ENCODE measurements at places on chromosomes 5 and 9.

DNA sequence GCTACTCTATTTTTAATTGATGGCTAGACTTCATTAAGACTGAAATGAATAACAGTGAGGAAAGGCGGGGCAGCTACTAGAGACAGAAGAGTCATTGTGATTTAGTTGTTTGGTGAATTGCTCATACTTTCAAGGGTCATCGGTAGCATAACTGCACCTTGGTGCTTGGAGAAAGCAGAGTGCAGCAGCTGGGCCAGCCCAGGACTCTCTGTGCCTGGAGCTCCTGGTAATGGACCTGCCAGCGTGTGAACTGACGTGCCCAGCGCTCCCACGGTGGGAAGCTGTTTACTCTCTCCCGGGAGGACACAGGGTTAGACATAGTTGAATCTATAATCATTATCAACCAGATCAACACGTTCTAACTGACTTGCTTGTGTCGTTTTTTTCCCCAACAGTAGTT, 42.9 kb downstream of the LURAP1L start:
- peak; percentile 85 for DNase-seq

- no peak for DNase-seq
These were observed 39.2 kb upstream of the ELOVL7 start for GRCh38 chr5:60883229-60883628.

- no peak for DNase-seq
These were observed 211.1 kb downstream of the DTWD2 start for GRCh38 chr5:118777189-118777736.

DNA sequence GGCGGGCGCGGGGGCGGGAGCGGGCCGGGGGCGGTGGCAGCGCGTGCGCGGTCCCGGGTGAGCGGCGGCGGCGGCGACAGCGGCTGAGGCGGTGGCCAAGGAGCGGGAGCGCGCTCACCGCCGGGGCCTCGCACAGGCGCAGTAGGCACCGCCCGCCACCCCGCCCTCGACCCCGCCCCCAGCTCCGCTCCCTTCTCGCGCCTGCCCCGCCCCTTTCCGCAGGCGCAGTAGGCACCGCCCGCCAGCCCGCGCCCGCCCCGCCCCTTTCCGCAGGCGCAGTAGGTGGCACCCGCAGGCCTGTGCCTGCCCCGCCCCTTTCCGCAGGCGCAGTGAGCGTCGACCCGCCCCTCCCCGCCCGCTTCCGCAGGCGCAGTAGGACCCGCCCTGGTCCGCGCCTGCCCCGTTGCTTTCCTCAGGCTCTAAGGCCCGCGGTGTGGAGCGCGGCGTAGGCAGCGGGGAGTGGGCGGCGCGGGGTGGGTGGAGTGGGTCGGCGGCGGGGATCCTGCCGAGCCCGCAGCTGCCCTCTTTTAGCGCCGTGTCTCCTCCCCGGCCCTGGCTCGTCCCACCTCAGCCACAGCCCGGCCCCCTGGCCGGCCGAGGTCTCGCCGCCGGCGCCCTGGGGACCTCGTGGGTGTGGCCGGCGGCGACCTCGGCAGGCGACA, at the start of gene CAMSAP1:
Gene CAMSAP1, minus strand, starts transcription at position 116 of the 662 bp plus-strand sequence. CDS start 387 bp downstream, outside the sequence.
- DNase-seq: no peak

DNA sequence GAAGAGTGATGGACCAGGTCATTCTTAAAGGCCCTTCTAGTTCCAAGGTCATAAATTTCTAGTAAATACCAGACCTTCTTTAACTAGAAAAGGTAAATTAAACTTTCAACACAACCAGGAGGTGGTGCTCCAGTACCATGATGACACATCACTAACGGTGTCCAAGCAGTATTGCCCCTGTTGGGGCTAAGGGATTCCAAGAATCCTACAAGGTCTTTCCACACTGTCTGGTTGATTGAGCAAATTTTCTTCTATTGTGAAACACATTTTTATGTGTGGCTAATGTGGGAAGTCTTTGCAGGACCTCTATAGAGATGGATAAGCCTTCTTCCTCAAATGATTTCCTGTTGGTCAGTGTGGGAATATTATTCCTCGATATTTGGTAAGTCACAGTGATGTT, 459.6 kb upstream of the PAPPA start:
- peak; percentile 57 for DNase-seq

DNA sequence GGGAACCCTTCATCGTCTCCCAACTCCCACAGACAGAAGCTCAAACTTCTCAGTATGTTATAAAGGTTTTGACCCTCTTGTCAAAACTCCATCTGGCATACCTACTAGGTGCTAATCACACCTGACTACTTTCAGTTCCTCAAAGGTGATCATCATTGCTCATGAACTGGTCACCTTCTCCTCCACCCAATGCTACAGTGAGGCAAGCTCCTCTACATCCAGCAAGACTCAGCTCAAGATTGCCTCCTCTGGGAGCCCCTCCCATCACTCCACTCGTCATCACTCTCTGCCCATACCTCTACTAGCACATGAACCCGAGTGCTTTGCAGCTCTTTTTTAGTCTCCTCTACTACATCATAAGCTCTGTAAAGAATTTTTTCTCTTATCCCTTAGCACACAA, 102.4 kb downstream of the LPAR1 start:
- no peak for DNase-seq

- no peak for DNase-seq
These were observed 6.9 kb upstream of the GRPEL2 start for GRCh38 chr5:149338364-149338763.

GRCh38 chr9:121323449-121324151, 46.5 kb downstream of the STOM start:
- DNase-seq: no peak

DNA sequence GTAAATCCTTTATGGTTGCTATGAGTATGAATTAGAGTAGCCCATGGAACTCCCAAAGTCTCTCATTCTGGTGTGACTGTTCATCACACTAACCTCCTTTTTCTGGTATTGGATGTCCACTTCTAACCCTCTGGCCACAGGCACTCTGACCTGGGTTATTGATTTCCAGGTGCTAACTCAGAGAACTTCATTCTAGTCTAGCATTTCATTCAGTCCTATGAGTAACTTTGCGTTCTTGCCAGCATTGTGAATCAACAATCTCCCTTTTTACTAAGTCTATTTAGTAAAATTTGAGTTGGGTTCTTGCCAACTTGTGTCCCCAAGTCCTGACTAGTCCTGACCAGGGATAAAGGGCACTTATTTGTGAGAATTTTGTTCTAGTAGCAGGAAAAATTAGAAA, 103.5 kb downstream of the SNX18 start:
- no peak for DNase-seq

DNA sequence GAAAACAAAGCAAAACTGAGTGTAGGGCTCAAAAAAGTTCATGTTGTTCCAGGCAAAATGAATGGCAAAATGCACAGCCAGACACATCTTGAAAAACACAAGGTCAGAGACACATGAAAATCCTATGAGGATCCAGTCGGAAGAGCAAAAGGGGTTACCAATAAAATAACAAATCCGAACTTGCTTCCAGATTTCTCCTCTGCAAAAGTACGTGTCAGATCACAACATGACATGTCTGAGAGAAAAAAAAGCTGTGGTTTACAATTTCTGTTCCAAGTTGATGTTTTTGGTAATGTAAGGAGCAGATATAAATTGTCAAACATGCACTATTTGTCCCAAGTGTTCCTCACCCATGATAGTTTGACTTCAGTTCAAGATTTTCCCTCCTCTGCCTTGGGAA, 15.9 kb upstream of the ADAMTS16 start:
- no peak for DNase-seq

DNA sequence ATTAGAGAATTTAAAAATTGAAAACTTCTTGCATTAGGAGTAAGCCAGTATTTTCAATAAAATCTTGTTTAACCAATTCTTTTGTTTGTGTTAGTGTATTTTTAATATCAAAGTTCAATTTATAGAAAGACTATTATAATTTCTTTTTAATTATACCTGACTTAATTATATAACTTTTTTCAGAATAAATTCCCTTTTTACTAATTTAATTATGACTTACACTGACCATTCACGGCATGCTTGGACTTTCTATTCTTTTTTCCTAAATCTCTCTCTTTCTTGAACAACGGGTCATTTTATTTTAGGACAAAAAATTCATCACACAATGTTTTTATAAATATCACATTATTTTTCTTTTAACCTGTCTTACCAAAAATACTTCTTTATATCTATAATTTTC, 555.3 kb upstream of the PTGER4 start:
- no peak for DNase-seq

GRCh38 chr5:107319901-107320300, 350.8 kb downstream of the EFNA5 start:
- DNase-seq: no peak

GRCh38 chr9:98391867-98392266, 136.4 kb upstream of the TBC1D2 start:
- no peak for DNase-seq

GRCh38 chr5:151053796-151054462, 26.9 kb downstream of the TNIP1 start:
- no peak for DNase-seq

- no peak for DNase-seq
These were observed 26.6 kb upstream of the CRB2 start for GRCh38 chr9:123329329-123329955.

DNA sequence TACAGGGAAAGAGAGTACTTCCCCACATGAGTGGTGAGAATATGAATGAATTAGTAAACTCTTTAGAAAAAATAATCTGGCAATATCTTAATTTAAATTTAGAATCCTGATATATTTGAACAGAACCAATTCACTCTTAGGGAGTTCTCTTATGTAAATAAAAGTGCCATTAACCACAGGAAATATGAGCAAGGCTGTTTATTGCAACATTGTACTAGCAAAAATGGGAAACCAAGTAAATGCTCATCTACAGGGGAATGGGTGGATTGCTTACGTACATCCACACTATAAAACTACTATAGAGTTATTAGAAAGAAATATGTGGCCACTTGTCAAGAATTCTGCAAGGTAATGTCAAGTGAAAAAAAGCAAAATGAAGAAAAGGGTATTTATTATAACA, 274.5 kb downstream of the TLE1 start:
- DNase-seq: no peak

- DNase-seq: no peak
These were observed 28.0 kb downstream of the ADAMTSL1 start for GRCh38 chr9:18501949-18502348.

- peak; percentile 23 for DNase-seq
These were observed at the start of gene C5orf46 for GRCh38 chr5:147906326-147907095. TSS of gene C5orf46 (minus strand) at chr5:147906538. CDS start at chr5:147906501, 37 bp downstream.

GRCh38 chr9:133478851-133479711, at the start of gene SLC2A6:
TSS of gene SLC2A6 (minus strand) at chr9:133479099. CDS start at chr9:133479059, 40 bp downstream.
- DNase-seq: peak; percentile 37

- DNase-seq: peak; percentile 67
These were observed 8.6 kb upstream of the MUSK start for GRCh38 chr9:110659891-110660541.

GRCh38 chr5:97096846-97097245, 45.6 kb downstream of the LIX1 start:
- no peak for DNase-seq

GRCh38 chr5:92505145-92505544, 1075.9 kb downstream of the NR2F1-AS1 start:
- no peak for DNase-seq

DNA sequence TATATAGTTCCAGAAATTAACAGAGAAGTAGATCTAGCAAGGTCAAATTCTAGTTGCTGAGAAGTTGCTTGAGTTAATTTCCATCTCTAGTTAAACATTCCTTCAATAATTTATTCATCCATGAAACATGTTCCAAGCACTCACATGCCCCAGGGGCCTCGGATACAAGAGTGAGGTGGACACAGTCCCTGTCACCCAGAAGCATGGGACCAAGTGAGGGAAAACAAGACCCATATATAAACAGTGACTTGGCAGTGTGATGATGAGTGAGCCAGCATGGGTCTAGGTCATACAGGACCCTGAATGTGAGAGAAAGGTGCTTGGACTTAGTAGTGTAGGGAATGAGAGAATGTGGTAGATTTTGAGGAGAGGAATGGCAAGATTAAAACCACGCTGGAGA, 216.9 kb downstream of the TTLL11 start:
- no peak for DNase-seq

DNA sequence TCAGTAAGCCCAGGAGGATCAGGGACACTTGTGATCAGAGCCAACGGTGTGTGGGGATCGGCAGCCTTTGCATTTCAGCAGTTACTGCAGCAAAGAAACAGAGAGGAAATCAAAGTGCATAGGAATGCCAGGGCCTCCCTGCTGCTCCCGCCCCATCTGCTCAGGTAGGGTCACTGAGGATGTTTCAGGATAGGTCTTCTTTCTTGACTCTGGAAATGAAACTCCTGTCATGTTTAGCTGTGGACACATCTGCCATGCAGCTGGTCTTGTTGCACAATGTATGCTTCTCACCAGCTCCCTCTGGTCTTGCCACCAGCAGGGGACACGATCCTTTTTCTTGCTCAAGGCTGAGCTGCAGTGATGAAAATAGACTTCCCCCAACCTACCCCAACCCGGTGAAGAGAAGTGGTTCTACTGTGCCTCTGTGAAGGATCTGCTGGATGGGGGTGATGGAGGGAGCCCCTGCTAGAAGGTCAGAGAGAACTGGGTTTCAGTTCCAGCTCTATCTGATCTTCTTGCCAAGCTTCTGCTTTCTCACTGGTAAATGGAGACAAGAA, 185.2 kb upstream of the KLF4 start:
- DNase-seq: no peak

DNA sequence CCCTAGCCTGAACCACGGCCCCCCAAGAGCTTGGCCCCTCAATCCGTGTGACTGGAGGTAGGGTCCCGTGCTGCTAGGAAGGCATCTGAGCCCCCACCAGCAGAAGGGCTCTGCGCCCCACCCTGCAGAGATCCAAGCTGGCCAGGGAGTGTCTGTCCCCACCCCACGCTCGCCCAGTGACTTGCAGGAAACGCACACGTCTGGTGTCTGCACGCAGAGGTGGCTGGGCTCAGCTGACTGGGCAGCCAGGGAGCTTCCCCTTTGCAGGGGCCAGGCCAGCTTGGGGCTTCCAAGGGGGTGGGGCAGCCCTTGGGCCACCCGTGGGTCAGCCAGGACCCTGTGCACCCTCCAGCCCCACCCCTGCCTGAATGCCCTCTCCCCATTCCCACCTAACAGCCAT, 24.3 kb downstream of the NOTCH1 start:
- no peak for DNase-seq

DNA sequence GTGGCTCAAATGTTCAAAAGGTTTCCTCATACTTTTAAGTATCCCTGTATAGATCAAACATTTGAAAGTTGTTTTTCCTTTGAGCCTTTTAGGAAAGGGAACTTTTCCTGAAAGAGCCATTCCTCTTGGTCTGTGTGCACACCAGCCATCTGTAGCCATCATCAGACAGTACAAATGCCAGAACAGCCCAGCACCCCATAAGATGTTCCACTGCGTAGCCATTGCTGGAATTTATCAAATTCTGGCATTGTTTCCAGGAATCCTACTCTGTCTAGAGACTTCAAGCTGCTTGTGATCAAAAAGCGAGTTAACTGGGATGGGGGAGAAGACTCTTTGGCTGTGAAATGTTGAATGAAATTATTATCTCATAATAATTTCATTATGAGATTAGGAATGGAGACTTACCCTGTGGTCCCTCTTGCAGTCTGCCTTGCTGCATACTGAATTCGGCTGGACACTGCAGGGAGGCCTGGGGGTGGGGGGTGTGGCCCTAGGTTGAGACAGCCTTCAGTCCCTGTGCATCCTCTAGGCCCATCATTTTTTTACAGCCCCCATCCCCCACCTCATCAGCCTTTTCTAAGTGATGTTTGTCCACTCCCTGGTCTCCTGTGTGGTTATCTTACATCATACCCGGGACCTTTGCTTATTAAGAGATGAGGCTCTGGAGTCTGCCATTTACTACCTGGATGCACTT, 99.8 kb downstream of the RALGPS1 start:
- DNase-seq: no peak

GRCh38 chr5:522116-522515, 2.1 kb downstream of the SLC9A3 start:
- no peak for DNase-seq
